ENCODE measurements at places on chromosomes 4 and X.

- DNase-seq = no peak
Observed at GRCh38 chr4:114773339-114773738, 174.7 kb downstream of the UGT8 start.

DNA sequence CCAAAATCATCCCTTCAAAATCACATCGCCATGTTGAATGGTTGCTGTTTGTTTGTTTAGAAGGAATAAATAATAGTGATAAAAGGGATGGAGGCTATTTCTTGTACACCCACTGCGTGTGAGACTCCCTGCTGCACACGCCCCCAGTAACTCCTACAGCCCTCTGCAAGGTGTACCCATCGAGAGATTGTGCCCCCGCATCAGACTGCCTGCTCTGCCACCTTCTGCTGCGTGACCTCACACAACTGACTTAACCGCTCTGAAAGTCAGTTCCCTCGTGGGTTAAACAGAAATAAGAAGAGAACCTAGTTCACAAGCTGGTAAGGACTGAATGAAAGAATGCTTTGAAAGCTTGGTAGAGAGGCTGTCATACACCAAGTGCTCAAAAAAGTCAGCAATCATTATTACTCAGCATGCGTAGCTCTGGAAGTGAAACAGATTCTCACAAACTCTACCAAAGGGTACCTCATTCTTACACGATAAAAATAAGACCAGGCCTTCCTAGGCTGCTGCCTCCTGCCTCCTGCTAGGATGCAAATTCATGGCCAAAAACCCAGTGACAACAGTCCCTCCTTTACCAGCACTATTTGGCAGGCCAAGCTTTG, 147.1 kb downstream of the CPEB2 start:
- no peak for DNase-seq

DNA sequence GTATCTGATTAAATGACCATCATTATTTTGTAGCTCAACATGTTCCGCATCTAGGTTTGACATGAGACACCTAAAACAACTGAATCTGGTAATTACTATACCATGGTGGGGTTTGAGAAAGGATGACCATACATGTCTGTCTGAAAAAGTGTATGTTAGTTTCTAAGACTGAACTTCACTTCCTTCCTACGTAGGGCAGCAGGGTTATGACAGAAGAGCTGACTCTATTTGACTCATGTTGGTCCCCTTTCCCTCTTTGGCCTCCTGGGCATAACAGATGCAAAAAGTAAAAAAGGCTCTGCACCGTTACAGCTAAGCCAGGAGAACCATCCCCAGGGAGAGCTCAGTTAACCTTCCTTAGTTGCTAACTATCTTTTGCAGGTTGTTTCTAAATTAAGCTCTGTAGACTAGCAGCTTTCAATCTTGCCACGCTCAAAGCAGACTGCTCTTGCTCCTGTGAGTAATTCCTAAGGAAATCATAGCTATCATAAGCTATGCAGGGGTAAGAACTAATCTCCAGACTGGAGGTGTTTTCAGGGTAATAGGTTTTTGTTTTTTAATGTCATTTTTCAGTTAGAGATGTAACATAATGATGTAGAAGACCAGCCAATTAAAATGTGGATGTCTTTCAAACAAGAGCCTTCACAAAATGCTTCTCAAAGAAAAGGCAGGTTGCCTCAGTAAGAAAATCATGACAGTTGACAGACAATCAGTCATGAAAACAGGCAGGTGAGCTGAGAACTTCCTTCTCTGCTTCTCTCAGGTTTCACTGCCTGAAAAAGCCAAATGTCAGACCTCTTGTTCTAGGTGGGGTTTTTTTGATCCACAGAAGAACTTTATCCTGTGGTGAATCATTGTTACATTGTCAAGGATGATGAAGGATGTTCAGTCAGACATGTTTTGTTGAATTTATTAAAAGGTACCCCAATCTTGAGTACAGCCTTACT, 66.9 kb upstream of the DAPP1 start:
- DNase-seq = no peak

GRCh38 chr4:185718578-185719499, 93.2 kb downstream of the SORBS2 start:
- no peak for DNase-seq

- DNase-seq = no peak
Observed at GRCh38 chr4:151930372-151930771, 169.6 kb upstream of the GATB start.

GRCh38 chr4:27149541-27150212, 289.0 kb downstream of the STIM2 start:
- DNase-seq = no peak

- no peak for DNase-seq
Observed at GRCh38 chrX:112835019-112835418, 5.6 kb downstream of the AMOT start.

- DNase-seq = no peak
Observed at GRCh38 chrX:129530410-129530809, 7.1 kb upstream of the SMARCA1 start.

DNA sequence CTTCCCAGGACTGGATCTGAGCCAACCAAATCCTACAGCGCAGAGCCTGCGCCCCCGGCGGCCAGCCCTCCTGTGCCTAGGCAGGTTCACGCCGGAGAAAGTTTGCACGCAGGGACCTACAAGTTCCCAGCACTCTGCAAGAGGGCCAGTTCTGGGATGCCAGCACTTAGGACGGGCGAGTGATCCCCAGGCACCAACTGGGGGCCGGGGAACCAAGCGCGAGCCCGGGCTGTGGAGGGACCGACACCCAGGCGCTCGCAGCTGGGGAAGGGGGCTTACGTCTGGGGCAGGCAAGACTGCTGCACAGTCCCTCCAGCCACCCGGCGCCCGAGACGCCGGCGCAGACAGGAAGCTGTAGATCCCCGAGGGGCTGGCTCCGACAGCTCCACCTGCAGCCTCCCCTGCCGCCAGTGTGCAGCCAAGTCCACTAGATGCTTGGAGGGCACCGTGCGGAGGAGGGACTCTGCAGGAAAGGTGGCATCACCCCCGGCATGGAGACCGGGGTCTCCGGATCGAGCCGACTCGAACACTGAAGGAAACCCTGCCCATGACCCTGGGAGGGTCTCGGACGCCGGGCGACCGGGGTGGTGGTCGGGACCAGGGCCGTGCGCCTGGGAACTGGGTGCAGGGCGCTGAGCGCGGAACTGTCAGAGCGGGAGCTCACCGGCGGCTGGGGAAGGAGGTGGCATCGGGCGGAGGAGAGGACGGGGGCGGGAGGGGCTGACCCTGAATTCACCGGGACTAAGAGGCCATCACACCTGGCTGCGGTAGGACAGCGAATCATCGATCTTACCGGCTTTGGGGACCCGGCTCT, 566 bp downstream of the CORIN start:
- DNase-seq = no peak

- no peak for DNase-seq
Observed at GRCh38 chr4:1872870-1873269, 1.7 kb downstream of the NSD2 start.

GRCh38 chrX:75131973-75132627, 24.0 kb downstream of the ABCB7 start:
- DNase-seq = no peak

GRCh38 chrX:16120431-16120830, 2.9 kb upstream of the GRPR start:
- no peak for DNase-seq

- no peak for DNase-seq
Observed at GRCh38 chr4:30903502-30904214, 183.5 kb downstream of the PCDH7 start.

GRCh38 chr4:26081795-26082498, 167.9 kb downstream of the SMIM20 start:
- DNase-seq = no peak

- DNase-seq = no peak
Observed at GRCh38 chr4:83054928-83055327, 19.9 kb downstream of the COPS4 start.

DNA sequence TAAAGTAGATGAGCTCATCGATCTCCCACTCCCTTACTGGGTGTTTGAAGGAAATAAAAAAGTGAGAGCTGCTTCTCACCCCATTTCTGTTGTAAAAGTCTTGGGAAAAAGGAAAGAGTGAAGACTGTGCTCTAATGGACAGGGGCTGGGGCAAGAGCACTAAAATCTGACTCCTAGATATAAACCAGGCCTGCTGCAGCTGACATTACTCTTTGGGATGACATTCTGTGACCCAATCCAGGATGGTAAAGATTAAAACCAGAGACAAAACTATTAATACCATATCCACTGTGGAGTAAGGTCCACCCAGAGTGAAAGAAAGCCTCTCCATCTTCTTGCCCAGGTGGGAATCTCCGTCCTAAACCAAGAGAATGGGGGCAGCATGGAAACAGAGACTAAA, 20.1 kb upstream of the NEUROG2 start:
- no peak for DNase-seq

DNA sequence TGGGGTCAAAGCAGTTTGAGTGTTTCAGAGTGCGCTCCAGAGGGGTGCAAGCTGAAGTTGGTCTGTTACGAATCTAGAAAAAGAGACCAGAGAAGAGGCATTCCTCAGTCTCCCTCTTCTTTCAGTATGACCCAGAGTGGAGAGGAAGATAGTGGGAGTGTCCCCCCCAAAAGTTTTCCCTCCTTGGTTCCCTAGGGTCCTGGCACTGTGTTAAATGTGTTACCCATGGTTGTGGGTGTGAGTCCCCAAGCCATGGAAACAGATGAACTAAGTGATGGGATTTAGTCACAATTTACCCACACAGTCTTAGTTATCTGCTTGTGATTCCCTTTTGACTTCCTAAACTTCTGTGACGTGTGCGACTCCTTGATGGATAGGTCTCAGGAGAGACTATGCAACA, 27.0 kb upstream of the NAF1 start:
- DNase-seq = no peak

DNA sequence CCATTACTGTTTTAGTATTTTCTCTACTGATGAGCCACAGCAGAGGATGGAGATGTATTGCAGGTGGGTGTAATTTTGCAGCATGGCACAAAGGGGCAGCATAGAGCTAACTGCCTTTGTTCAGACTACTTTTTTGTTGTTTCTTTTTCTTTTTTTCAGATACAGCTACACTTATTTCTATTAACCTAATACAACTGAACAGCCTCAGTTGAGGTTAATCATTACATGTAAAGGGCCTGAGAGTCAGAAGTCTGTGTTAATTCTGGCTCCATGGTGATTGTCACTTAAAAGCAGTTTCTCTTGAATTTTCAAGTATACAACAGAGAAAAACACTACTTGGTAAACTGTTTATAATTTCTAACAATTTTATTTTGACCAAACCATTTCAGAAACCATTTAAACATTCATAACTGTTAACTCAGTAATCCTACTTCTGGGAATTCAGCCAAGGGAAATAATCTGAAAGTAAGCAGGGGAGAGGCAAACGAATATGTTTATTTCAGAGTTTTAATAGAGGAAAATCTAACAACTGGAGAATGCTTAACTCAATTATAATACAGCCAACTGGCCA, 13.9 kb upstream of the PPEF2 start:
- no peak for DNase-seq

- no peak for DNase-seq
Observed at GRCh38 chrX:65731684-65732289, 64.3 kb downstream of the MSN start.

GRCh38 chr4:73103799-73104503, 34.4 kb upstream of the COX18 start:
- no peak for DNase-seq

DNA sequence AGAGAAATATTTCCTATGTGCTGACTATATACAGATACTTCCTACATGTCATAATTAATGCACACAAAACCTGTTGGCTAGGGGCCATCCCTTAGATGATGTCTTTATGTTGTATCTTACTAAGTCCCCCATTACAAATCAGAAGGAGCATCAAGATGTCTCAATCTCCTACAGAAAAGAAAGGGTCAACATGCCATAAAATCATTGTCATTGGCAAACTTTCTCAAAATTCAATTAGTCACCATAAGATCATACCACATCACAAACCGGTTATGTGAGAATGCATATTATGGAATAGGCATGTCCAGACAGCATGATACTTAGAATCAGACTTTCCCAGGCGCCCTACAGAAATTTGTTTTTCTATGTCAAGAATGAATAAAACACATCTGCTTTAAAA, 175.2 kb upstream of the TET2 start:
- DNase-seq = no peak

GRCh38 chr4:150316332-150317205, 238.3 kb downstream of the DCLK2 start:
- DNase-seq = no peak

GRCh38 chr4:89570931-89571330, 263.3 kb upstream of the GPRIN3 start:
- no peak for DNase-seq

- no peak for DNase-seq
Observed at GRCh38 chr4:7725951-7726350, 213.7 kb downstream of the AFAP1 start.

- DNase-seq = no peak
Observed at GRCh38 chr4:123419885-123420755, 23.5 kb downstream of the SPRY1 start.

DNA sequence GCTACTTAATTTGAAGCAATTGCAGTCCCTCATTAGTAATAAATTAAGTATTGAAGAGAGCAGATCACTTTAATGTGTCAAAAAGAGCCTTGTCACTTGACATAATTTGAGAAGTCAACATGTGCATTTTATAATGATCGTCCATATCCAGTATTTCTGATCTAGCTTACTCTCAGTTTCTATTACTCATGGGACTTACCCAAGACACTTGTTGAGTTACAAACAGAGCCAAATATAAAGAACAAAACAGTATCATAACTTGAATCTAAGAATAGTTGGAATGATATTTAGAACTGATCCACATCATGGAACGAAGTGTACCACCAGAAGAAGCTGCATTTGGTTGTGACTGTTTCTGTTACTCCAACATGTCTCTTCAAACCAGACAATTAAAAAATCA, 54.7 kb downstream of the SLITRK4 start:
- no peak for DNase-seq

- no peak for DNase-seq
Observed at GRCh38 chrX:105191878-105192277, 28.6 kb downstream of the TEX13A start.

- no peak for DNase-seq
Observed at GRCh38 chrX:109684136-109684535, 48.9 kb downstream of the ACSL4 start.

- no peak for DNase-seq
Observed at GRCh38 chrX:36388901-36389300, 469.4 kb downstream of the CFAP47 start.

DNA sequence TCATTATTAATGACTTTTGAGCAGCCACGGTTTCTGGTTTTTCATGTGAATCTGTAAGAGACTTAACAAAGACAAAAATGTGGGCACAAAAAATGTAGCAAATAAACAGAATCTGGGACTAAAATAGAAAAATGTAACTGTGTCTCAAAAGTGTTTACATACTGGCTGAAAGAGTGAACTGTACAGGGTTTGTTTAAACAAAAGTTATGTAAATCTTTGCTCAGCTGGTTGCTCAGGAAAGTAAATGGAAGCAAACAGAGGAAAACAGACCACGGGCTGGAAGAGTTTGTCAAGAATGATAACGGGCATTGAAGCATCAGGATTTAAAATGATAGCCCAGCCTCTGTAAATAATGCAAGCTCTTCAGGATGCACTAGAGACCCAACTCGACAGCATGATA, 921.8 kb upstream of the FTHL17 start:
- no peak for DNase-seq

- no peak for DNase-seq
Observed at GRCh38 chr4:76197971-76198410, 15.6 kb downstream of the SCARB2 start.
